ENCODE measurements at places on chromosomes 4 and X.
A peak's percentile ranks its signal among the peaks of the same experiment; 100 is the strongest.

DNA sequence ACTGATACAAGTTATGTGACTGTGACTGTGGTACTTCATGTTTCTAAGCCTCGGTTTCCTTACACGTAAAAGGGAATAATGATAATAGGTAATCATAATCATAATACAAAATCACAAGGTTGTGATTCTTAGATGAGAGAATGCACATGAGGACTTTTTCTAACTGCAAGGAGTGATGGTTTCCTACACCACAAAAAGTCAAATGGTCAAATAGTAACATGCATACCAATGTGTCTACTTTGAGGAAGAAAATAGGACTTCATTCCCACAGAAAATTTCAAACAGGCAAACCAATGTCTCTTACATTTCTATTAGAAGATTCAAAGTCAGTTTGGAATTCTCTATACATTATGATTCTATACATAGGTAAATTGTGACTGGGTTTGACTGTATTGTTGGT lies 368.7 kb upstream of the FTHL17 start:
- no peak for DNase-seq

DNA sequence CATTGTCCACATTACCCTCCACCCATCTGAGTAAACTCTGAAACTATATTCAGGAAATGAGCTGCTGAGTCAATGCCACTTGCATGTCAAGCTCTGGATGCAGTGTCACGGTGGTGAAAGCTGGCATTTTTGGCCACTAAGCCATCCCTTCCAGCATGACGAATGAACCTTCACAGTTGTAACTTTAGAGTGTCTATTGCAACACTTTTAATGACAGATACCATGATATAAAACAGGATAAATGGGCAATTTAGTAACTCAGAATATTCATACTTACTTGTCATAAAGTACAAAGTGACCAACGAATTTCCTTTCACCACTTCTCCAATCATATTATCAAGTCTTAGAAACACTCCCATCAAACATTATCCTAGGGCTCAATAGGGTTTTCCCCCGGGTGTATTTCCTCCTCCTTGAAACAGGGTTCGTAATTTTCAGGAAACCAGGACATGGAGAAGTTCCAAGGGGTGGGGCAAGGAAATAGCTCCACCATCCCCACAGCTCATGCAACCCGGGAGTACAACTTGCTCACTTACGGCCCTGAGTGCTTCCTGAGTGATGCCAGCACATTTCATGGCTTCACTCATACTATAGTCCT lies 73.1 kb downstream of the MTHFD2L start:
- peak; percentile 88 for DNase-seq

- no peak for DNase-seq
Observed at GRCh38 chr4:105068516-105068915, 78.2 kb upstream of the TET2 start.

GRCh38 chrX:154733066-154733425 lies 17.8 kb downstream of the GAB3 start:
- DNase-seq = no peak

GRCh38 chr4:165602621-165603020 lies 223.8 kb downstream of the CPE start:
- no peak for DNase-seq

- peak; percentile 20 for DNase-seq
Observed at GRCh38 chrX:106698693-106699092, 27.8 kb upstream of the RNF128 start.

GRCh38 chr4:22462688-22463087 lies 53.2 kb downstream of the ADGRA3 start:
- no peak for DNase-seq

GRCh38 chr4:184384056-184384809 lies 90.1 kb downstream of the IRF2 start:
- DNase-seq = peak; percentile 77

- peak; percentile 78 for DNase-seq
Observed at GRCh38 chr4:77636902-77637301, 31.3 kb downstream of the CXCL13 start.

DNA sequence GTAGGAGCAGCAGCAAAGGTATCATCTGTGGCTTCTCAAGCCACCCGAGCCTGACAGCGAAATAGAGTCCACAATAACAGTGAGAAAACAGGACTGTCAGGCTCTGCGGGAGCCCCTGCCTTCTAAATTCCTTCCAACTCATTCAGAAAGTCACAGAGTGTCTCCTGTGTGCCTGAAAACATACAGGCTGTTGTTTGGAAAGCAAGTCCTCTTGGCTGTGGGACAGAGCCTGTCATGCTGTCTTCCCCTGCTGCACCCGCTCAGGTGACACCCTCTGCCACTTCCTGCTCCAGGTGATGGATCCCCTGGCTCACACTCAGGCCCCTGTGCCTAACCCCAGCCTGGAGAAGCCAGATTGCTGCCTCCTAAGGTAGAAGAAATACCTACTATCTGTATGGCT lies 152.3 kb downstream of the RAB28 start:
- no peak for DNase-seq

DNA sequence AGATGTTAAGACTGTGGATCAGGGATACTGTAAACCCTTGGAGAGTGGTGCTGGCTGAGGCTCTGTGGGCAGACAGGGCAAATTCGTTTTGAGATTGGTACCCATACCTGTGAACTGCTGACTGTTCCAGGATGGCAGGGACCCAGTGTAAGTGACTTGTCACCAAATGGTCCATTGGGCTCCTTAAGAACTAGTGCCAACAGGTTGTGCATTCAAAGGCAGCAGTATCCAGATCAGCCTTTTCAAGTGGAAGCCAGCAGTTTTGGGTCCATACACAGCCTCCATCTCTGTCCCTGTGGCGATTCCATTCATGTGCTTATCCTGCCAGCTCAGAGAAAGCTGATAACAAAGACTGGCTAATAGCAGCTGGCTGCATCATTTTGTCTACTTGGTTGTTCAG lies 84.0 kb upstream of the SCOC start:
- DNase-seq = no peak

DNA sequence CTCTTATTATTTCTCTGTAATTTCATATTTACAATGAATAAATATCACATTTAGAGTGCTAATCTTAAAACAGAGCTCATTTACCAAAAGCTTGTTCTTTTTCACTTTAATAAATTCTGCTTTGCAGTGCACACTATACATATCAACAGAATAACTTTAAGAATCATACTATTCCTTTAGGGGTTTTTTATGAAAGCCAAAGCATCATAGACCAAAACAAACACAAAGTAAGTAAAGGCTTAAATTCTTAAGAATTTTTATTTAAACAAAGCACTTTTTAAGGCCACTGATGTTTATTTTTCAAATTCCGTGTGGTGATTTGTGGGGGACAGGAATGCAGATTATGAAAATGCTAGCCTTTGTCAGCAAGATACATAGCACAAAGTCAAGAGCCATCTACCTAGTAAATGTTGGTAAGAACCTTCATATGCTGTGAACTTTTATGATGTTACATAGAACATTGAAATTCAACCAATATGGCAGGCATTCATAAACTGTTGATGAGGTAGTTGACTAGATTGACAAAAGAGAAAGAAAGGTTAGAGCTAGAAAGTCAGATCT lies 17.8 kb downstream of the TIGD2 start:
- DNase-seq = peak; percentile 35

- no peak for DNase-seq
Observed at GRCh38 chr4:36884151-36884550, 360.4 kb upstream of the NWD2 start.

DNA sequence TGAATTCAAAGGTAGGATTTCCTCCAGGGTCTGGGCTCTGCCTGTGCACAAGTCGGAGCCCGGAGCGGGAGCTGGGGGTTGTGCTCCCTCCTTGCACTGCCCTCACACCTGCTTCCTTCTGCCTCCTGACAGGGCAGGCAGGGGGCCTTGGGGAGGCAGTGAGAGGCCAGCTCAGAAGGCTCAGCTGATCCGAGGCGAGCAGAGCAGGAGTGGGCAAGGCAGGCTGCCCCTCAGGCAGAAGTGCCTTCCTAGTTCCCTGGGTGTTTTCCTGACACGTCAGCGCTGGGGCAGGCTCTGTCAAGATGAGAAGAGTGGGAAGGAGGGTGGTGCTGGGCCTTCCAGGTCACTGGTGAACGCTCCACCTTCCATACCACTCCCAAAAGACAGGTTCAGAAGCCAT lies 5.5 kb upstream of the IRAK1 start:
- DNase-seq = no peak

- no peak for DNase-seq
Observed at GRCh38 chrX:34562006-34562405, 95.1 kb downstream of the TMEM47 start.

- no peak for DNase-seq
Observed at GRCh38 chr4:24595659-24596058, 11.3 kb upstream of the DHX15 start.

DNA sequence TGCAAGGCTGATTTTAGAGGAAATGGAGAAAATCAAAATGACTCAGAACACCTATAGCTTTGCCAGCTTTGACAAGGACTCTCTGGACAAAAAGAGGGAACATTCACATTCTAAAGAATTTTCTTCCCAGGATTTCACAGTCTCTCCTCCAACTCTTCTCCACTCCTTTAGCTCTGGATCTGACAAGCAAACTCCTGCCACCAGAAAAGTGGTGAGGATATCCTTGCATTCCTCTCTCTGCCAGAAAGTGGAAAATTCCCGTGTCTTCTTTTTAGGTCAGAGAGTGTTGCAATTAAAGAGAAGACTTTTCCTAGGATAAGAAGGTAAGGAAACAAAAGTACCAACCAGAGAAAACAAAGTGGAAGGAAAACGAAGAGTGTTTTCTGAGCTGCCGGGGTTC lies 16.1 kb upstream of the PDGFRA start:
- DNase-seq = no peak

GRCh38 chr4:42151568-42152506 lies 618 bp downstream of the BEND4 start:
- no peak for DNase-seq

- no peak for DNase-seq
Observed at GRCh38 chr4:20176881-20177280, 74.8 kb upstream of the SLIT2 start.

- peak; percentile 59 for DNase-seq
Observed at GRCh38 chrX:29024871-29025270, 437.6 kb downstream of the IL1RAPL1 start.

DNA sequence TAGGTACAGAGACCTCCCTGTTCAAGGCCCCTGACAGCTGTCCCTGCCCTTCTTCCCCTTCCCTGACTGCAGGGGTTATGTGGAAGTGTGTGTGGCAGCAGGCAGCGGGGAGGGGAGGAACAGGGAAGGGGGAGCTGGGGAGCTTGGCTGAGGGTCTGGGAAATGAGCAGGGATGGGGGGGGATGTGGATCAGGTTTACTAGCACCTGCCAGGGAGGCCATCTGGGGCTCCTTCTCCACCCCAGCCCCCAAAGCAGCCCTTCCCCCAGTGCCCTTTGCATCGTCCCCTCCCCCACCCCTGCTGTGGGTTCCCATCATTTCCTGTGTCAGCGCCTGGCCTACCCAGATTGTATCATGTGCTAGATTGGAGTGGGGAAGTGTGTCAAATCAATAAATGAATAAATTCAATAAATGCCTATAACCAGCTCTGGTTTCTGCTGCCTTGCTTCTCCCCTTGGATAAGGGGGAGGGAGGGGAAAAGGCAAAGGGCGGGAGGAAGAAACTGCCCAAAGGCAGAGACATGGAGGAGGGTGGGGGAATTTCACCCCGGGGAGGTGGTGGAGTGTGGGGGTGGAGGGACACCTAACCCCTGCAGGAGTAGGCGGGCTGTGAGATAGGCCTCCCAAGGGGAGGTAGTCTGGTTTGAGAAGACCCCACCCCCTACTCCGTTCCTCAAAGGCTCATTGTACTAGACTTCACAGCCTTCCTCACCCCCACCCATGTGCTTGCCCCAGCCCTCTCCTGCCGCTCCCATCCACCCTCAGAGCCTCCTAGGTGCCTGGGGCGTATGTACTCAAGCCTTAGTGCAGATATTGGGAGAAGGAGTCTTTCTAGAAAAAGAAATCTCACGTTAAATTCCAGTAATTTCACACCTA lies 3.2 kb downstream of the CXorf65 start:
- DNase-seq = peak; percentile 11

DNA sequence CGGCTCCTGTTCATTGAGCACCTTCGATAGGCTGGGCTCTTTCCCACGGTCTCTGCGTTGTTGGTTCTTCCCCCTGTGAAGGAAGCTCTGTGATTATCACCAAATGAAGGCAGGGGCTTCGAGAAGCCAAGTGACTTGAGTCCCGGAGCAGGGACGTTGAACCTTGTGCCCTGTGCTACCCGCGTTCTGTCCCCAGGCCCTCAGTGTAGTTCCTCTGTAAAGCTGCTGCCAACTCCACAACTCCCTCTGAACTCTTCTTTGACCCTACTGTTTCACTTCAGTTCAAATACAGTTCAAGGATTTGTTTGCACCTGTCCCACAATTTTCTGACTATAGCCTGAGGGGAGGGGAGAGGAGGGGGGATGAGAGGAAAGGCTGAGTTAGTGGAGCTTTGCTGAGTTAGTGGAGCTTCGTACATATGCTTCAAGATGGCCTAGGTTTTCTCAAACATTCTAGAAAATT lies 635 bp upstream of the PHF8 start:
- no peak for DNase-seq

DNA sequence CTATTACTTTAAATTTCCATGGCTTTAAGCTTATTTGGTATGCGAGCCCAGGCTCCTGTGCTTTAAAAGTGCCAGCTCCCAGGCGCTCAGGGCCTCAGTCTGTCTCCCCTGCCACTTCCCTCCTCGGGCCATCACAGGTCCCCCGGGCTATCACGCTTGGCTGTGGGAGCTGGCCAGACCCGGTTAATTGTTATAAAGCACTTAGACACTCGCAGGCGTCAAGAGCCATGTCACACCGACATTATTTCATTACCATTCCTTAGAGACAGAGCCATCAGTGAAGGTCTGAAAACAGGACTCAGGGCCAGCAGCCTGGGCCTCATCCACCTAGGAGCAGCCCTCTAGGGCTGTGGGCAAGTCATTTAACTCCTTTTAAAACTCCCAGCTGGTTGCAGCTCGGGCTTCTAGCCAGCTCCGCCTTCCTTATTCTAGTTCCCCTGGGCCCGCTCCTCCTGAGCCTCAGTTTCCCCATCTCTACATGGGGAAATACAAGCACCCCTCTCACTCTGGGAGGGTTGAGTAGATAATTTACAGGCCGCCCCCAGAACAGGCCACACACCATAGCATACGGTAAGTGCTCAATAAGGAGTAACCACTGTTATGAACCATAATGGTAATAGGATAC lies 99.0 kb downstream of the HMX1 start:
- no peak for DNase-seq

- DNase-seq = peak; percentile 90
Observed at GRCh38 chr4:105978684-105979296, 83.5 kb downstream of the NPNT start.

DNA sequence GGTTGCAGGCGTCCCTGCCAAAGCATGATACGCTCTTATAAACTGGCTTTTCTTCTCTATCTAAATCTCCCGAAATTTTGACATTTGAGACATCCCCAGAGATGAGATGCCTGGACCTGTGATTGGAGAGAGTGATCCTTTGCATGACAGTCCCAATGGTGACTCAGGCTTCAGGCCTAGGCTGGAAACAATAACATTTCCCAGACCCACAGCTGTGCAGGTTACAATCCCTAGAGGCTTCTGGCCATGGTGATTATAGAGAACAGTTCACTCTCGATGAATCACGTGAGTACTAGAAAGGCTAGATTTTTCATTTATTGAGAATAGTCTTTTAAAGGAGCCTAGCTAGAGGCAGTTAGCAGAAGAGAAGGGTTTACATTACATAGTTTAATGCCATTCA lies 75.9 kb downstream of the SPATA18 start:
- DNase-seq = peak; percentile 54

- no peak for DNase-seq
Observed at GRCh38 chrX:141632124-141632523, 42.6 kb downstream of the SPANXA2 start.

- peak; percentile 17 for DNase-seq
Observed at GRCh38 chrX:115226929-115227328, 7.0 kb downstream of the LRCH2 start.

GRCh38 chr4:78624048-78624447 lies 72.5 kb downstream of the ANXA3 start:
- DNase-seq = no peak

Measured in fibroblast of skin of right quadriceps (primary cell).